ENCODE measurements at places on chromosomes 12 and 14.
A peak's percentile ranks its signal among the peaks of the same experiment; 100 is the strongest.

DNA sequence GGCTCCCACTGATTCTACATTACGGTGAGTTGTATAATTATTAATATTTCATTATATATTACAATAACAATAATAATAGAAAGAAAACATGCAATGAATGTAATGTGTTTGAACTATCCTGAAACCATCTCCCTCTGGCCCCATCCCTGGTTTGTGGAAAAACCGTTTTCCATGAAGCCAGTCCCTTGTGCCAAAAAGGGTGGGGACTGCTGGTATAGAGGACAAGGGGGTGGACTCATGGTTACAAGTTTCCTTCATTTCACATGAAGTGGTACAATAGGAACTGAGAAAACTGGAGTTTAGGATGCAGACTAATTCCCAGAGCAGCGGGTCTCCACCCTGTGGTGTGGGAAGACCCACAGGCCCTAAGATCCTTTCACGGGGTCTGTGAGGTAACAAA is 3.0 kb upstream of the C1RL start:
- no peak for DNase-seq

DNA sequence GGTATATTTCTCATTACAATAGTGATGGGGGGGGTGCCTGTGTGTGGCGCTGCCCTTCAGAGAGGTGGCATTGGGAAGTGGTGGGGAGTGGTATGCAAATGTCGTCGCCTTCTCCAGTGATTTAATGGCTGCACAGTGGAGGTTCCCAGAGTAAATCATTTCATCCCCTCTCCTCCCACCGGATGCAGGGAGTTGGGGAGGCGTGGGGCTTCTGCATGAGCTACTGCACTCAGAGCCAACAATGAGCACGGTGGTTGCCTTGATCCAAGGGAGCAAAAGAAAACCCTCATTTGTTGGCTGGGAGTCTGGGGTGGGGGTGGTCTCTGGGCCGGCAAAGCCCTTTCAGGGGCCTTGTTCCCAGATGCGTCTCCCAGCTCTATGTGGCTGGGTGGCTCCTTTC is 124.3 kb downstream of the AACS start:
- no peak for DNase-seq

DNA sequence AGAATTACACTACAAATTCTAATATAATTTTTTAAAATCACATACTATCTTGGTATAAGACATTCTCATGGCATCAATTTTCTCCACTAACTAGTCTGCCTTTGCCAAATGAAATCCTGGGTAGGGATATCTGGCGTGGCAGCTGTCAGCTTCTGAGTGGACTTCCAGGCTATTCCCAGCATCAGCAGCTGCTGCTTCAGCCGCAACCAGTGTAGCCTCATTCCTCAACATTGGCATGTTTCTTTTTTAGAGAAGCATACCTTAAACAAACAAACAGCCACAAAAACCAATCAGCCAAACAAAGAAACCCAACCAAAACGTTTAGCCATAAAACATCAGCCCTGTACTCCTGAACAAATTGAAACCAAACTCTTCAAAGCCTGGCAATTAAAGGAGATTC is 235.8 kb downstream of the SSPN start:
- DNase-seq = no peak

DNA sequence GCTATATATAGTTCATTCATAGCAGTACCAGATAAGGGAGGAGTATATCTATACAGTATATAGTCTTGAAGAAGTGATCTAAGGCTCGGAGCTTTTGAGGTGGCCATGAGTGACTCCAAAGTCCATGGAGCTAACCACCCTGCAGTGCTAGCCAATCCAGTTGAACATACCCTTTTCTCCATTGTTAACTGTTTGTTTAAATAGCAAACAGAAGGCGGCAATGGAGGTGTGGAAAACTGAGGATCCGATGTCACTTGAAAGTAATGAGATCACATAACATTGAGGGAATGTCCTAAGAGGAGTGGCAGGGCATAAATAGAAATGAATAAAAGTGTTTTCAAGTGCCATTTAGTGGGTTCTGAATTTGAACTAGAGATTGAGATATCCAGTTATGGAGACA is 12.4 kb upstream of the SNAPC1 start:
- DNase-seq = peak; percentile 20

- DNase-seq = no peak
Observed at GRCh38 chr14:51733147-51733546, 81.4 kb downstream of the FRMD6 start.

GRCh38 chr14:24327303-24327702 is 7.6 kb downstream of the ADCY4 start:
- no peak for DNase-seq

DNA sequence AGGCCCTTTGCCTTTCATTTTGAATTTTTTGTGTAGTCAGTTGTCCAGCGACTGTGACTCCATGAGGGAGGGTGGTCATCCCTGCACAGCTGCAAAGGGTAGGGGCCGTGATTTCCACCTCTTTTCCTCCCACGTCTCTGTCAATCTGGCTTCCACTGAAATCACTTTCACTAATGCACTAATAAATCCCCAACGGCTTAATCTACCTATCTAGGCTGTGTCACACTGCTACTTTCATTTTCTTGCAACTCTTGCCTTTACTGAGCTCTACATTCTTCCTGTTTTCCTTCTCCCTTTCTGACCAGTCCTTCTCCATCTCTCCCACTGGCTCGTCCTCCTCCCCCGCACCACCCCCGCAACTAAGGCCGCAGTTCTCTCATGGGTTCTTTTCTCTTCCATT is 212.3 kb upstream of the FOXN3 start:
- no peak for DNase-seq

DNA sequence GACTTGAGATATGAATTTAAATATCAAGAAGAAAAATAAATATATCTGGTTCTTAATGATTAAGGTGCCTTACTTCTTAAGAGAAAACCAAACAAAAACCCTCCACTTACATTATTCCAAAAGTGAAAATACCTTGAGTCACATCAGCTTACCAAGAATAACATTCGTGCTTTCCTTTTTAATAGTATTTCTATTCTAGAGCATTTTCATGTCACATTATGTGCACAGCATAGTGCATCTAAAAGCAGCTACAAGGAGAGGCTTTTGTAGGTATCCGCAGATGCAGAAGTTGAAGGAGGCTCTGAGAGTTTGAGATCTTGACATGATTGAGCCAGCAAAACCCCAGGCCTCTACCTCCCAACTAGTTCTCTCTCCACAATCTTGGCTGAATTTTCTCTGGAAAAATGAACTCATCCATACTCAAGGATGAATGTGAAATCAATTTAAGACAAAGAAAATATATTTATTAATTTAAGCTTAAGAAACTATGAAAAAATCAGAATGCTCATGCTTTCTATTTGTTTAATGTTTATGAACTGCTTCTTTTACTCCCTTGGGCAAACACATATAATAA is 275.0 kb downstream of the AKAP6 start:
- no peak for DNase-seq

DNA sequence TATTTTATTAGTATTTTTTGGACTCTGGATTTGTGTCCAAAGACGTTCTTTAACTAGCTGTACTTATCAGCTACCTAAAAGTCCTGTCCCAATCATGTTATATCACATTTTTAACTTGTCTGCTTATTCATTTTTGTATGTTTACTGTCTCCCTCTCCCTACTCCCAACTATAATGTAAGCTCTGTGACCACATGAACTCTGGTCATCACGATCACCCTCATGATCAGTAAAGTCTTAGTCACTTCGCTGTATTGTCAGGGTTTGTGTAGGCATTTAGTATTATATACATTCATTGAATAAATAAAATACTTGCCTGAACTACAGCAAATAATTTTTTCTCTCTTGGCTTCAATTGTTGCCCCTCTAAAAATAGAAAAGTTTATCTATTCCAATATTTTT is 211.0 kb downstream of the PIK3C2G start:
- no peak for DNase-seq

DNA sequence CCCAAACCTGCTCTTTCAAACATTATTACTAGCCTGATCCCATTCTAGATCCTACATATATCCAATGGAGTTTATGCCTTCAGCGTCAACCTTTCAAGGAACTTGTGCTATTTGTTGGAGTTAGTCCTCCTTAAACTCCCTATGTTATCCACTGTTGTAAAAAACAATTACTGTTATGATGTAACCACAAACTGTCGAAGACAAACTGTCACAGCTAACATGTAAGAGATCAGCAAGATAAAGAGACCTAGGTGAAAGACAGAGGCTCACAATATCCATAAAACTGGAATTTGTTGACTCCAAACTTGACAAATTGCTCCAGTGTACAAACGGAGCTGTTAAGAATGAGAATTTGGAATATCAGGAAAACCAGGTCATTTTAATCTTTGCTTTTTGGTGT is 70.7 kb downstream of the CDK17 start:
- no peak for DNase-seq

Data from NCI-H1436 treated with DMSO at 0.1 percent for 48 hours (cell line).